Adipocyte (in vitro differentiated cells): ENCODE measurements at places on chromosomes 3 and 15.
A peak's percentile ranks its signal among the peaks of the same experiment; 100 is the strongest.

- peak; percentile 21 for DNase-seq
Observed at GRCh38 chr3:151871639-151872468, 1.6 kb upstream of the SUCNR1 start.

DNA sequence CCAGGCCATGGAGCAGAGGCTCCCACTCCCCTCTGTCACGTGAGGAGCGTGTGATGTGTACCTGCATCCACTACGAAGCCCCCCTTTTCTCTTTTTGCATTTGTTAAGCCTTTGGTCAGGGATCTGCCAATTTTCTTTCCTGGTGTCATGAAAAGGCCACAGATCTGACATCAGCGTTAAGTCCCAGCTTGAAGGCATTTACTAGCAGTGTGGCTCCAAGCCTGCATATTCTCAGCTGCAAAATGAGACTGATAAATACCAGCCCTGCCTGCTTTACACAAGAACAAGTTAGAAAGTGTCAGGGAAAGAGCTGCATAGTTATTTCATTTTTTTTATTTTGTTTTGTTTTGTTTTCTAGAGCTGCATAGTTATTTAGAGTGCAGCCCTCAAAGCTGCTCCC is 2.3 kb upstream of the ANKRD63 start:
- peak; percentile 63 for DNase-seq

- DNase-seq: peak; percentile 64
Observed at GRCh38 chr3:129934234-129935123, 40.0 kb upstream of the TRH start.

- no peak for DNase-seq
Observed at GRCh38 chr3:16504242-16504641, 9.3 kb downstream of the RFTN1 start.

DNA sequence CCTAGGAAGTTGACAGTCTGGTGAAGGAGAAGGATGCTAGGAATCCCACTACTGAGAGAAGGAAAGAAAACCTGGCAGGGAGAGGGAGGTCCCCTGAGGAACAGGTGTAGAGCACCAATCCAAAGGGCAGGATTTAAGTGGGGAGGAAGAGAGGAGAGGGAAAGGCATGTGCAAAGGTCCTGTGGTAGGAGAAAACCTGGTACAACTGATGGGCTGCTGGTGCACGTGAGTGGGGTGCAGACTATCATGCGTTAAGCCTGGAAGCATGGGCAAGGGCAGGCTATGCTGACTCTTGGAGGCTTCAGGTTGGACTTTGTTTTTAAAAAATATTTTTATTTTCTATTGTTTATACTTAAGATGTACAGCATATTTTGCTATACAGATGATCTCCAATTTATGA is 209.6 kb downstream of the PDZRN3 start:
- no peak for DNase-seq

- no peak for DNase-seq
Observed at GRCh38 chr15:38065721-38066345, 131.4 kb downstream of the TMCO5A start.
